ENCODE measurements at places on chromosomes 3 and 15.

DNA sequence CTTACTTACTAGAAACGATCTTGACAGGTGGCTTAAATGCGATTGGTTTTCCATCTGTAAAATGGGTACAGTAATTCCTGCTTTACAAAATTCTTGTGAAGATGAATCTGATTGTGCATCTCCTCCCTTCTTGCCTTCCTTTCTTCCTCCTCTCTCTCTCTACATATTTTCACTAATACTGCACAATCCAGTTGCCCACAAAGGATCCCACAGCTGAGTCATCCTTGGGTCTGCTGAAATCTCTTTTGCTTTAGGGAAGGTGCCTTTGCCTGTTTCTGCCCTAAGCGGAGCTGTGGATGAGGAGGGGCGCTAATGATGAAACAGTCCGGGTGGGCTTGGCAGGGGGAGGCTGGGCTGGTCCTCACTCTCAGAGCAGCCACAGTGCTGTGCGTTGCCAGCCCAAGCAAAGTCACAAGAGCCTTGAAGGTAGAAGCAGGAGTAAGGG lies 46.1 kb downstream of the AMOTL2 start:
- no peak for DNase-seq

GRCh38 chr15:28990390-28990789 lies 104.6 kb downstream of the APBA2 start:
- DNase-seq: no peak

DNA sequence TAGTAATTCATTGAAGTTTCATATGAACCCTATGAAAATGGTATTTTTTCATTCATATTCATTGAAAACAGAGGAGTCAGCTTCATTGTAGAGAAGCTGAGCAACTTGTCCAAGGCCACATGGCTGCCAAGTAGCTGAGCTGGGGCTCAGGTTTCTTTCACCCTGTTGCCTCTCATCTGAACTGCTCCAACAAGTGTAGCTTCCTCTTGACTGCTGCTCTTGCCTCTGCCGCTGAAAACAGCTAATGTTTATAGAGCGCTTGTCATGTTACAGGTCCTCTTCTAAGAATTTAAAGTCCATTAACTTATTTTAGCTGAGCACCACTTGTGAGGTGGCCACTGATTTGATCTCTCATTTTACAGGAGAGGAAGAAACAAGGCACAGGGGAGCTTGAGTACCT lies 81.1 kb downstream of the PDCD6IP start:
- DNase-seq: no peak

- no peak for DNase-seq
Measured at GRCh38 chr3:4044619-4045018, 245.4 kb downstream of the LRRN1 start.

- DNase-seq: no peak
Measured at GRCh38 chr15:55958349-55958748, 35.1 kb downstream of the NEDD4 start.

DNA sequence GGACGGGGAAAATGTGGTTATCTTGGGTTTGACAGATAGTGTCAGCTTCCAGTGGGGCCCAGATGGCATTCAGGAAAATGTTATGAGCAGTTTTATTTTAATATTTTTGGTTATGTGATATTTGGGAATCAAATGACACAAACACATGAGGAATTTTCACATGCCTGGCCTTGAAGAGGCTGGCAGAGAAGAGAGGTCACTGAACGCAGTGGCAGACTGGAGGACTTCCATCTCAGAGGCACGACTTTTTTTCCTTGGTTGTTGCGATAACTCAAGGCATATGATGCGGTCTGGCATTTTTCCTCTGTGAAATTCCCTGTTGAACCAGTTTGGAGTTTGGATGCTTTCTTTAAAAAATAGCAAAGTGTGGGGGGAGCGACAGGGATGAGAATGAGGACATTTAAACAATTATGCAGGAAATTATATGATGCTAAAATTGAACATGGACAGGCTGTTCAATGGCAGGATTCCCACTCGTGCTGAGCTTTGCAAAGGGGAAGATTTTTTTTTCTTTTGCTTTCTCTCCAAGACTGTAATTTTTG lies 36.9 kb upstream of the ARPP21 start:
- DNase-seq: no peak

DNA sequence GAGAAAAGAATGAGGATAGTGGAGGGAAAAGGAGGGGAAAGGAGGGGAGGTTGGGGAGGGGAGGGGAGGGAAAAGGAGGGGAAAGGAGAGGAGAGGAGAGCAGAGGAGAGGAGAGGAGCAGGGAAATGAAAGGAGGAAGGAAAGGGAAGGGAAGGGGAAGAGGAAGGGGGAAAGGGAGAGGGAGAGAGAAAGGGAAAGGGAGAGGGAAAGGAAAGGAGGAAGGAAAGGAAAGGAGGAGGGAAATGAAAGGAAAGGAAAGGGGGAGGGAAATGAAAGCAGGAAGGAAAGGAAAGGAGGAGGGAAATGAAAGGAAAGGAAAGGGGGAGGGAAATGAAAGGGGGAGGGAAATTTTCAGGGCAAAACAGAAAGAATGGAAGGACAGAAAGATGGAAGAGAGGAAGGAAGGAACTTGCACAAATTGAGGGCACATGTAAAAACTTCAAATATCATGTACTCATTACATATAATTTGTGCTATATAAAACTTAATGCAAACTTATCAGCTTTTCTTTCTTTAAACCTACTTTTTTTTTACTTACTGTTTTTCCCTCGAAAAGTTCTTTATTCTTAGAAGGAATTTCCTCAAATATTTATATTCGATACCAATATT lies 148.0 kb downstream of the ZBTB20 start:
- DNase-seq: no peak

DNA sequence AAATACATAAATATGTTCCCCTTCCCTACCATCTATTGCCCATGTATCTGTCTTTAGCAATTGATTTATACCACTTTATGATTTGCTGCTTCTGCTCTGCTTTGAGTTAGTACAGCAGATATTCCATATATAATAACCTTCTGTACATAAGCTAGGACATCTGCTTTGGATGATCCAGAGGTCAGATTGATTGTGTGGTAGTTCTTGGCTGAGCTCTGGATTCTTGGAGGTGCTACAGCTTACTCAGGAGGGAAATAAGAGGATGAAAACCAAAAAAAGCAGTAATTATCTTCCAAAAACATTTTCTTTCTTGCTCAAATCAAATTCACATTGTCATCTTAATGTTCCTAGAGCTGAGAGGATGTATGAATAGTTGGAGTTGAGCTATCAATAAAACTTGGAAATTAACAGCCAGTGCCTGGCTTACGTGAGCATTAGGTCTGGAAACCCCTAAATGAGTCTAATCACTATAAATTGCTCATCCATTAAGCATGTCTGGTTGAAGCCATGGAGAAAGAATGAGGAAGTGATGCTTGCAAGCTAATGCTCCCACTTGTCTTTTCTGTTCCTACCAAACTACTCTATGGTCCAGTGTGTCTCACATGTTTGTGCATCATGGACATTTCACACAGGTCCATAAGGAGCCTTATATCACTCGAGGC lies 36.3 kb upstream of the TMEM42 start:
- DNase-seq: no peak

DNA sequence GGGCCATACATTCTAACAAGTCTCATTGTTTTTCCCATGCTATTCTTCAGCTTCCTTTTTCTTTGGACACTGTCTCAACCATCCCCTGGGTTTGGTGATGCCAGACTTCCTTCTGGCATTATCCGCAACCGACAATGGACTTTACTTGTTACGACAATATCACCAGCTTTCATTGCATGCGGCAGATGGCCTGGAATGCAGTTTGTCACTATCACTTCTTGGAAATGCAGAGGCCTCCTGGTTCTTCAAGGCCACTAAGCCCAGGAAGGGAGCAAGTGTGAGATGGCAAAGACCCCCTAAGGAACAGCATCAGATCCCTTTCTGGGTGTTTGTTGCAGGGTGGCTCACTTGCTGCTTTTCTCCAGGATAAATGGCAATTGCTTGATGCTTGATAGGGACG lies 128.6 kb downstream of the PTPRG start:
- DNase-seq: no peak

DNA sequence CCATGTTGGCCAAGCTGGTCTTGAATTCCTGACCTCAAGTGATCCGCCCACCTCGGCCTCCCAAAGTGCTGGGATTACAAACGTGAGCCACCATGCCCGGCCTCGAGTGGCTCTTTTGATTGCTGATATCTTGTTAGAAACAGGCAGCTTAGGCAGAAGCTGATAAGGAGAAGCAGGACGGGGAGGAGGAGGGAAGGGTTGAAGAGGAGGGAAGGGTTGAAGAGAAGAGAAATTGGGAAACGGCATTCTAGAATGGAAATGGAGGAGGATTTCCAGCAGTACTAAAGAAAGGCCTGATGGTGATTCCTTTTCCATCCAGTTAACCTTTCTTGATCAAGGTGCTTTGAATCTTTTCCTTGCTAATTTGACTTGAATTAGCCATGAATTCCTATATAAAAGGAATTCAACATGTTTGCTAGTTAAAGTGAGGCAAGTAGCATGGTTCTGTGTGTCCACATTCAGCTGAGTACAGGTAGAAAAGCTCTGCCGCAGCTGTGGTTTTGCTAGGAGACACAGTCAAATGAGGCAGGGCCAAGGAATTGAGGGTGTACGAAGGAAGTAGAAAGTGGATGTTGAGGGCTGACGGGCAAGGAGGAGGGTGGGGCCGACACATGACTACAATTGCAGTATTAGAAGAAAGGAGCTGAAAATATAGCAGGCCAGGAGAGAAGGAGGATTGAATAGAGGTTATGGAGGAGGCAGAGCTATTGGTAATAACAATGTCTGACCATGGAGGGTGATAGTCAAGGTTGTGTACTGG lies 27.2 kb upstream of the ATP1B3 start:
- no peak for DNase-seq

GRCh38 chr3:4461468-4462090 lies 5.5 kb downstream of the SUMF1 start:
- DNase-seq: no peak

DNA sequence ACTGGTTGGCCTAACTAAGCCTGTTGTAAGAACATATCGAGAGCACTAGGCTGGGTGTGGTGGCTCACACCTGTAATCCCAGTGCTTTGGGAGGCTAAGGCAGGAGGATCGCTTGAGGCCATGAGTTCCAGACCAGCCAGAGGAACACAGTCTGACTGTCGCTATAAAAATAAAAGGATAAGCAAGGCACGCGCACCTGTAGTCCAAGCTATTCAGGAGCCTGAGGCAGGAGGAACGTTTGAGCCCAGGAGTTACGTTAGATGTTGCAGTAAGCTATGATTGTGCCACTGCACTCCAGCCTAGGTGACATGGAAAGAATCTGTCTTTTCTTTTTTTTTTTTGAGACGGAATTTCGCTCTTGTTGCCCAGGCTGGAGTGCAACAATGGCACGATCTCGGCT lies 24.9 kb downstream of the MAP4 start:
- no peak for DNase-seq

GRCh38 chr3:44446929-44447328 lies 30.5 kb downstream of the ZNF445 start:
- DNase-seq: no peak

DNA sequence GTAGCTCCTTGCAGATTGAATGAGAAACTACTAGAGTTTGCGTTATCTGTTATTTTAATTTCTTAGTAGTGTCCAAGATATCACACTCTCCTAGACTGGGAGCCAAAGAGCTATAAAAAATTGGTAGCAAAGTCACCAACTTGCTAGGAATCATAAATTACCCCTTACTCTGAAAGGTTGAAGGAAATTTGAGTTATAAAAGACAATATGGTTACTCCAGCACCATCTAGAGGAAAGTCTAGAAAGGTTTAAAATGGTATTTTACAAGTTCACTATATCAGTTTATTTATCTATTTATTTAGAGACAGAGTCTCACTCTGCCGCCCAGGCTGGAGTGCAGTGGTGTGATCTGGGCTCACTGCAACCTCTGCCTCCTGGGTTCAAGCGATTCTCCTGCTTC lies 121.6 kb downstream of the RBPMS2 start:
- DNase-seq: no peak

- DNase-seq: no peak
Measured at GRCh38 chr3:150168698-150169097, 198.0 kb upstream of the PFN2 start.

DNA sequence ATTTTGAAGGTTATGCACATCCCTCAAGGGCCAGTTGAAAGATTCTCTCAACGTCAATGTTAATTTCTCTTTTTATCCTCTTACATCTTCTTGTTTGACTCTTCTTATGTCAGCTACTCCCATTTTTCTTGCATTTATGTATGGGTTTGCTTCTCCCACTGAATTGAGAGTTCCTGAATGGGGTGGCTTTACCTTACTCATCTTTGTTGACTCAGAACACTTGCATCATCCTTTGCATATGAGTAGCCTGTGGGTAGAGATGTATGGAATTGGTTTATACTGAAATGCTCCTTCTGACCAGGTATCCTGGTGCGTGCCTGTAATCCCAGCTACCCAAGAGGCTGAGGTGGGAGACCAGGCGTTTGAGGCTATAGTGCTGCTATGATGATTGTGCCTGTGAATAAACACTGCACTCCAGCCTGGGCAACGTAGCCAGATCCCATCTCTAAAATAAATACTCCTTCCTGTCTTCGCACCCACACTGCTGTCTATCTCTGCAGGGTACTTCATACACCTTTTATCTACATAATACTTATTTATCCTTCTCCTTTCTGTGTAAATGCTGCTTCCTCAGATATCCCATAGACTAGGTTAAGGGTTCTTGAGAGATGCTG lies 123.6 kb upstream of the DPH6 start:
- DNase-seq: no peak

DNA sequence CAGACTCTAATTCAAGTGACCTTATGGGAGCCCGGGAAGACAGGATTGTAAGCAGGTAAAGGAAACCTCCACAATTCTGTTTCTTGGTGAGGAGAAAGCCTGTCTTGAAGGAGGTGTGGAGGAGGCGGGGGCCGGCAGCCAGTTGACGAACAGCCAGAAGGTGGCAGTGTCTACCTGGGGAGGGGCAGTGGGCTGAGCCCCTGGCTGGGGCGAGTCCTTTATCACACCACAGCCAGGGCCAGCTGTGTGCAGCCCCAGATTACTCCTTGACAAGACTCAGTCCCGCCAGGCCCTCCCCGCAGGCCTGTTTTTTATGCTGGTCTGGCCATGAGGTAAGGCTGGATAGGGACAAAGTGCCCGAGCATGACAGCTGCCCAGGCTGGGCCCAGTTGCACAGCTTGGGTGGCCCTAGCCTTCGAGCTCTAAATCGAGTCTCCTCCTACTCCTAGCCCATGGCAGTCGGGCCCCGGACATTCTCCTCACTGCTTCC lies 40.9 kb upstream of the IDH2 start:
- no peak for DNase-seq

- no peak for DNase-seq
Measured at GRCh38 chr3:177333533-177334520, 136.5 kb upstream of the TBL1XR1 start.

DNA sequence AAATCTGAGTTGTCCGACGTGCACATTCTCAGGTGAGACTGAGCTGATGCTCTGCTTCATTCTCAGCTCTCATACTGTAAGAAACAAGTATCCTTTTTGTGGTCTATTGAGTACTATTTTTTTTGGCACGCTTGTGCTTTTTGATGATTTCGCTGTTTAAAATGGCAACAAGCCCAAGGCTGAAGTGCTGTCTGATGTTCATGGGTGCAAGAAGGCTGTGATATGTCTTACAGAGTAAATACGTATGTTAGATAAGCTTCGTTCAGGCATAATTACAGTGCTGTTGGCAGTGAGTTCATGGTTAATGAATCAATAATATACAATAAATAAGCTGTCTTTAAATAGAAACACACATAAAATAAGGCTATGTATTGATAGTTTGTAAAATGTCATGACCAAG lies 27.2 kb downstream of the AQR start:
- no peak for DNase-seq

- DNase-seq: no peak
Measured at GRCh38 chr3:61483997-61484396, 77.4 kb upstream of the PTPRG start.
